Upper lobe of right lung (tissue), 1 donor: ENCODE measurements at places on chromosomes 16 and 17. TPM values are rescaled to one million over a fixed set of nuclear protein-coding genes. Genes with fewer than 3 reads are reported as not detected.
A peak's percentile ranks its signal among the peaks of the same experiment; 100 is the strongest.

DNA sequence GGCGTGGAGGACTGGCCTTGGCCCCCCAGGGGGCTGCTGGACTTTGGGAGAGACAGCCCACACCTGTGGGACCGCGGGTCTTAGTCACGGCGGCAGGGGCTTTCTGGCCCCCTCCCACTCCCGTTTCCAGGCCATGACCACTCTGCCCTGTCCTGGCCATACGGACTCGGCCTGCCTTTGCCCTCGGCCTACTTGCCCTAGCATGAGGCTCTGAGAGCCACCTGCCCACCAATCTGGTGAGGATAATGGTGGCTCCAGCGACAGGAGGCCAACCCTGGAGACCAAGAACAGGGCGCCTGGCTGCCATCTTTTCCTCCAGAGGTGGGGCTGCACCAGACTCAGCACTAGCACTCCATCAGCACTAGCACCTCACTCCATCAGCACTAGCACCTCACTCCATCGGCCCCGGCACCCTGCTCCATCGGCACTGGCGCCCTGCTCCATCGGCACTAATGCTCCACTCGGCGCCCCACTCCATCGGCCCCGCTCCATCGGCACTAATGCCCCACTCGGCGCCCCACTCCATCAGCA, 7.0 kb downstream of the ZNF213 start:
- no peak for DNase-seq
- no peaks in the 10 kb centered on the region for H3K27me3 ChIP-seq
- no peak overlapping the region for H3K27ac ChIP-seq
- no peak overlapping the region for H3K4me3 ChIP-seq
- H3K4me1 ChIP-seq = no peaks in the 10 kb centered on the region
- peaks cover 27% of the 10 kb centered on the region for H3K36me3 ChIP-seq

DNA sequence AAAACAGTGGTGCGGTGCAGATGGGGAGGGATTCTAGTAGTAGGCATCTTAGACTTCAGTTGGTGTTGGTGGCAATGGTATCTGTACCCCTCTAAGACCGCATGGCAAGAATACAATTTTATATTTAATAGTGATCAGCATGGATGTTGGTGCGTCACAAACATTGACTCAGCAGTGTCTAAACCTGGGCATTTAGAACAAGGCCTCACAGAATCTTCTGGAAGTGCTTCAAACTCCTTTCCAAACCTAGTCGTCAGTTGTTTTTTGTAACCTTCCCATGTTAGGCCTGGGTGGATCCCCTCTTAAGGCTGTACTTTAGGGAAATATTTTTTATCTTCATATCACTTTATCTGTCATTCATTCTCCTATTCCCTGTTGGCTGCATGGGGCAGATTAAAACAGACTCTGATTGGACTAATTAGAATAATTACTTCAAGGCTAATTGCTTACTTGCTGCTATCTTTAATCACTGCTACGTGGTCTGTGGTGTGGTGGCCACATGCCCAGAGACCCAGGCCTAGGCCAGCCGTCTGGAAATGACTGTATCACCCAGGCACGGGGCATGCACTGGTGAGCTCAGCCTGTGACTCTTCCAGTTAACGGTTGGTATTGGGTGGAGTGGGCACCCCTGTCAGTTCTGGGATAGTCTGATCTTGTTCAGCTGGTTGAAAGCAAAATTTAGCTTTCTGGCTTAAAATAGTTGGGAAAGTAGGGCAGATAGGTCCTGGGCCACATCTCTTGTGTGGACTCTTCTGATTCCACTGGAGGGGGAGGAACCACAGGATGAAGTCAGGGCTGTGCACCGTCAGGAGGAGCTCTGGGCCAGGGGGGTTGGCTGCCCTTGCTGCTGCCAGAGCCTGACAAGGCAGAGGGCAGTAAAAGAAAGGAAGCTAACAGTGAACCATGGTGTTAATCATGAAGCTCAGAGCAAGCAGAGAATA, 4.5 kb downstream of the ALKBH5 start:
- peak overlapping the region; percentile 90 for H3K4me3 ChIP-seq
- DNase-seq = no peak
- H3K27me3 ChIP-seq = no peaks in the 10 kb centered on the region
- H3K27ac ChIP-seq = no peak overlapping the region
- H3K36me3 ChIP-seq = peaks cover 21% of the 10 kb centered on the region
- peaks cover 73% of the 10 kb centered on the region for H3K4me1 ChIP-seq

DNA sequence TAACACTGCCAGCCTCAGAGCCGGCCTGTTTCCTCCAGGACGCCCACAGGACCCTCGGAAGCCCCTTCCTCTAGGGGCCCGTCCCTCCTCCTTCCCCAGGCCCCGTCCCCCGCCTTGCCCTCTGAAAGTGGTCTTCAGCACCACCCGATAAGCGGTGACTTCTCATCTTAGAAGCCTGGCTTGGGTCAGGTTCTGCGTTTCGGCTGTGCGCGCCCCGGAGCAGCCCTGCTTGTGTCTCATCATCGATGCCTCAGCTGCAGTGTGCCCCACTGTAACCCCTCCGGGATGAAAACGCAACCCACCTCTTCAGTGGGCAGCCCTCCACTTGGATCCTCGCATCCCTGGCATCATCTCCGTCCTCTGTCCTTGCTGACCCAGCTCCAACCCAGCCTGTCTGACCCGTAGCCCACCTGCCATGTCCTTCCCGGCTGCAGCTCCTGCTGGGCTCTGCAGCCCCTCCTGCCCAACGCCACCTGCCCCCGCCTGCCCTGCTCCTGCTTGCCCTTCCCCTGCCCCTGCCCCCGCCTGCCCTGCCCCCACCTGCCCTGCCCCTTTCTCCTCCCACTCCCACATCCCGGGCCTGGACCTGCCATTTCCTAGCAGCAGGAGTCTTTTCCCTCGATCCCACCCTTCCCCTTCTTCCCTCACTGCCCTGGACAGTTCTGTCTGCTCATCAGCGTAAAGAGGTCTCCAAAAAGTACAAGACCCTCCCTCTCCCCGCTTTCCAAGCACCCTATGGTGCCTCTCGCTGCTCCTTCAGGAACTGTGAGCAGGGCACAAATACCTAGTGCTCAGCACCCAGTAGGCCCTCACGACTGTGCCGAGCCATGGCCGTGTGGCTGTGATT, 112.5 kb upstream of the CHMP6 start:
- no peak overlapping the region for H3K4me3 ChIP-seq
- H3K27ac ChIP-seq = no peak overlapping the region
- no peaks in the 10 kb centered on the region for H3K27me3 ChIP-seq
- no peaks in the 10 kb centered on the region for H3K4me1 ChIP-seq
- peak; percentile 30 for DNase-seq

DNA sequence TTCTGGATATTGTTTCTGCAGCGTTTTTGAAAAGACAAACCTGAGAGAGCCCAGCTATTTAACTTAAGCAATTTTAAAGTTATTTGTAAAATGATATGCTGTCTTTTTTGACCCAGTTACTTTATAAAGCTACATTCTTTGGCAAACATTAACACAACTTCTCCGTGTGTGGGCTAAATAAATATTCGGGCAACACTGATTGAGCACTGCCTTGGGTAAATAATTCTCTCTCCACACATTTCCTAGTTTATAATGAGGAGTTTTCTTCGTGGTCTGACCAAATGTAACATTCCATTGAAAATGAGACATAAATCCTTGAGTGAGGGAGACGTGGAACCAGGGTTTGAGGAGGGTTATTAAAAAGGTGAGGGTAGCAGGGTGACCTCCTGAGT, 142.8 kb downstream of the WWOX start:
- H3K4me1 ChIP-seq = no peaks in the 10 kb centered on the region
- no peak overlapping the region for H3K4me3 ChIP-seq
- DNase-seq = no peak
- no peaks in the 10 kb centered on the region for H3K27me3 ChIP-seq

- H3K36me3 ChIP-seq = no peaks in the 10 kb centered on the region
- no peak for DNase-seq
- no peak overlapping the region for H3K27ac ChIP-seq
- H3K27me3 ChIP-seq = no peaks in the 10 kb centered on the region
- peaks cover 92% of the 10 kb centered on the region for H3K4me1 ChIP-seq
Observed at GRCh38 chr17:77381185-77381700, 240.5 kb downstream of the SEC14L1 start.

DNA sequence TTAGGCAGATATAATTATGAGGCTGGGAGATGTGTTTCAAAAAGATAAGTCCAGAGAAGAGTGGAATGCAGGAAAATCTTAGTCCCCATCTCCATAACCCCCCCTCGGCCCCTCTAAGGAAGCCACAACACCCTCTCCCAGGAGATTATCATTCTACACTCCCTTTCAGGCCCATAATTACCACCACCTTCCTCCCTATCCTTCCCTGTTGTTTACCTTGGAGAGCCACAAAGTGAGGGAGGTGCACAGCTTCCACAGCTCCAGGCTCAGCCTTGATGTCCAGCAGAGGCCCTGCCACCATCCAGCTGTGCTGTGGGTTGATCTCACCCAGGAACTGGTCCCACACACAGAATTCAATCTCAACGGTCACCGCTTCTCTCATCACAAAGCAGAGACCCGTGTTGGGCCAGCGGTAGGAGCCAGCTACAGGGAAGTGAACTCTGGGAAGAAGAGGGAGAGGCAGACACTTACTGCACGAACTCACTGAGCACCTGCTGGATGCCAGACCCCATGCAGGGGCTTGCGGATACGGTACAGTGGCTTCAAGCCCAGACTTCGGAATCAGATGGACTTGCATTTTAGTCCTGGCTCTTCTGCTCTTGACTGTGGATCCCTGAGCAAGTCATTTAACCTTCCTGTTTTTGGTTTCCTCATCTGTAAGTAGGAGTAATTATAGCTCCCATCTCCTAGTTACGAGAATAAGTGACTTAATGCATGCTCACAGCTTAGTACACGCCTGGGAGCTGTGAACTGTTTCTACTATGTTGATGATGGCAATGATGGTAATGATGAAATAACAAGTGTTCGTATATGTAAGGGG, 44.1 kb downstream of the MIS12 start:
- H3K27me3 ChIP-seq = no peaks in the 10 kb centered on the region
- no peaks in the 10 kb centered on the region for H3K4me1 ChIP-seq
- peak; percentile 35 for DNase-seq
- no peak overlapping the region for H3K4me3 ChIP-seq
- H3K36me3 ChIP-seq = peaks cover 61% of the 10 kb centered on the region
- no peak overlapping the region for H3K27ac ChIP-seq

- H3K27me3 ChIP-seq = no peaks in the 10 kb centered on the region
- H3K27ac ChIP-seq = no peak overlapping the region
- no peak for DNase-seq
- no peaks in the 10 kb centered on the region for H3K36me3 ChIP-seq
- no peaks in the 10 kb centered on the region for H3K4me1 ChIP-seq
- H3K4me3 ChIP-seq = no peak overlapping the region
Observed at GRCh38 chr16:80639636-80640035, 98.8 kb downstream of the DYNLRB2 start.

GRCh38 chr17:79137015-79137788, 62.6 kb downstream of the ENGASE start:
- H3K27ac ChIP-seq = no peak overlapping the region
- no peaks in the 10 kb centered on the region for H3K4me1 ChIP-seq
- peaks cover 30% of the 10 kb centered on the region for H3K27me3 ChIP-seq
- H3K4me3 ChIP-seq = no peak overlapping the region

DNA sequence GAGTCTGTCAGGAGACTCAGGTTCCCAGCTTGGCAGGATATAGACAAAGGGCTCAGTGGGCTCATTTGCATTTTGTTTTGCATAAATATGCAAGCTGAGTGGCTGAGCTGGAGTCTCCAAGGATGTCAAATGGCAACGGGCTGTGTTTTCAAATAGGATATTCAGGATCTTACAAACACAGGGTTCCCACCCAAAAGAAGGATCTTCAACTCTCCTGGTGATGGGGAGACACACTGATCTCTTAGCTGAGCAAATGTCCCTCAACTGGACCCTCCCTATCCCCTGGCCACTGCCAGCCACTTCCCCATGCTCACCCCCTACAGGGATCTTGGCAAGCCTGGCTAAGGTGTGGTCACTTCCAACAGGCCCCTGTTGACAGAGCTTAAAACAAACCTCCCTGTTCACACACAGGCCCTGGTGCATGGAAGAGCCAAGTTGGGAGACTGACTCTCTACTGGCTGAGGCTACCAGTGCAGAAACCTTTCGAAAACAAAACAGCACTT, 61.6 kb downstream of the SOX9 start:
- H3K36me3 ChIP-seq = no peaks in the 10 kb centered on the region
- no peak for DNase-seq
- H3K27ac ChIP-seq = no peak overlapping the region
- no peak overlapping the region for H3K4me3 ChIP-seq

GRCh38 chr17:41925991-41926590, 4.3 kb upstream of the ODAD4 start:
- no peaks in the 10 kb centered on the region for H3K27me3 ChIP-seq
- H3K36me3 ChIP-seq = no peaks in the 10 kb centered on the region
- H3K4me1 ChIP-seq = peaks cover 9% of the 10 kb centered on the region
- H3K27ac ChIP-seq = no peak overlapping the region
- DNase-seq = no peak

DNA sequence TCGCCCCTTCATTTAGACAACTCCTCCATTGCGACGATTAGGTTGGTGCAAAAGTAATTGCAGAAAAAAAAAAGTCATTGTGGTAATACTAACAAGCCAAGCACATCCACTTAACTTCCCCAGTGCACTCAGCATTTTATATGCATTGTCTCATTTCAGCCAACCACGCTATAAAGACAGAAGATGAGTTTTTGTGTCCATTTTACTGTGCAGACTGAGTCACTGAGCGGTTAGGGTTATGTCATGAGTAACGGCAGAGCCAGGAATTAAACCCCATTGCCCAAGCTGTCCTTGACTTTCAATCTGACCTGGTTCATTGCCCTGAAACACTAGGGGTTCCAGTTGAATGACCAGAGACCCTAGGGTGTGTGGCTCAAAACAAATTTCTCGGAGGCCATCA, 218.7 kb downstream of the XYLT1 start:
- H3K4me3 ChIP-seq = no peak overlapping the region
- DNase-seq = no peak
- H3K4me1 ChIP-seq = no peaks in the 10 kb centered on the region
- no peaks in the 10 kb centered on the region for H3K27me3 ChIP-seq
- no peaks in the 10 kb centered on the region for H3K36me3 ChIP-seq

DNA sequence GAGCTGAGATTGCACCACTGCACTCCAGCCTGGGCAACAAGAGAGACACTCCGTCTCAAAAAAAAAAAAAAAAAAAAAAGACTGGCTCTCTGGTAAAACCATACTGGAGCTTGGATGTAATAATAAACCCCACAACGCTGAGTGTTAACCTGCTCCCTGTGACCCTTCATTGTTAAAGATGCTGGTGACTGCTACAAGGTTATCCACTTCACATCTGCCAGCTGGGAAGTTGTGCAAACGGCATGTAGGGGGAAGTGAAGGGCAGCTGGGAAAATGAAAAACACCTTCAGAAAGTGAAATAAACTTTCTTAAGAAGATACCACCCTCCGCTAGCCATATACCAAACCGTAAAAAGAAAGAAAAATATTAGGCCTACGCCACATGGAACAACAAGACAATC, 131.0 kb upstream of the NUDT7 start:
- no peak overlapping the region for H3K4me3 ChIP-seq
- H3K4me1 ChIP-seq = peaks cover 8% of the 10 kb centered on the region
- H3K36me3 ChIP-seq = no peaks in the 10 kb centered on the region
- no peaks in the 10 kb centered on the region for H3K27me3 ChIP-seq
- no peak overlapping the region for H3K27ac ChIP-seq
- DNase-seq = no peak

- H3K27ac ChIP-seq = no peak overlapping the region
- H3K36me3 ChIP-seq = peaks cover 16% of the 10 kb centered on the region
- H3K4me1 ChIP-seq = peaks cover 3% of the 10 kb centered on the region
Observed at GRCh38 chr17:57009737-57010445, 32.0 kb downstream of the SCPEP1 start.

ADAD2 gene
- 0.52 TPM for total RNA-seq

TBX4 gene
- total RNA-seq = 28.6 TPM

MT4 gene
- not detected for total RNA-seq

PRSS22 gene
- 15.2 TPM for total RNA-seq

ABCC1 gene
- 50.6 TPM for total RNA-seq

TEDC2 gene
- total RNA-seq = not detected

GP1BA gene
- 0.55 TPM for total RNA-seq

TANC2 gene
- total RNA-seq = 114 TPM

KRT39 gene
- 0.35 TPM for total RNA-seq
